ENCODE measurements at places on chromosomes 1 and 21. TPM values are rescaled to one million over a fixed set of nuclear protein-coding genes. Genes with fewer than 3 reads are reported as not detected.

Gene REN
- total RNA-seq, result not detected

Gene APCS
- total RNA-seq, result not detected

DNA sequence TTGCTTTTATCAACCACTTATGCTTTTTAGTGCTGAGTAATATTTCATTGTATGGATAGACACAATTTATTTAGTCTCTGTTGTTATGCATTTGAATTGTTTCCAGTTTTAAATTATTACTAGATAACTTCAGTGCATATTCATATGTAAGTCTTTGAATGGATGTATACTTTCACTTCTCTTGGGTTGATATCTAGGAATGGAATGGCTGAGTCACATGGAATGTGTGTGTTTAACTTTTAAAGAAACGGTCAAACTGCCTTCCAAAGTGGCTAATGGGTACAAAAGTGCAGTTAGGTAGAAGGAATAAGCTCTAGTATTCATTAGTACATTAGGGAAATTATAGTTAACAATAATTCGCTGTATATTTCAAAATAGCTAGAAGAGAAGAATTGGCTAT, 82.4 kb downstream of the NPHS2 start:
- H3K36me3 ChIP-seq, result no peaks in the 10 kb centered on the region
- H3K27me3 ChIP-seq, result no peaks in the 10 kb centered on the region
- no peaks in the 10 kb centered on the region for H3K4me1 ChIP-seq
- H3K4me3 ChIP-seq, result no peak overlapping the region
- H3K27ac ChIP-seq, result no peak overlapping the region

Gene MYOG
- not detected for total RNA-seq

GRCh38 chr21:34669149-34669879, 520 bp downstream of the CLIC6 start:
- no peaks in the 10 kb centered on the region for H3K36me3 ChIP-seq
- peak overlapping the region; percentile 19 for H3K4me3 ChIP-seq
- H3K4me1 ChIP-seq, result peaks cover 7% of the 10 kb centered on the region
- no peak for DNase-seq
- peaks cover 71% of the 10 kb centered on the region for H3K27me3 ChIP-seq

DNA sequence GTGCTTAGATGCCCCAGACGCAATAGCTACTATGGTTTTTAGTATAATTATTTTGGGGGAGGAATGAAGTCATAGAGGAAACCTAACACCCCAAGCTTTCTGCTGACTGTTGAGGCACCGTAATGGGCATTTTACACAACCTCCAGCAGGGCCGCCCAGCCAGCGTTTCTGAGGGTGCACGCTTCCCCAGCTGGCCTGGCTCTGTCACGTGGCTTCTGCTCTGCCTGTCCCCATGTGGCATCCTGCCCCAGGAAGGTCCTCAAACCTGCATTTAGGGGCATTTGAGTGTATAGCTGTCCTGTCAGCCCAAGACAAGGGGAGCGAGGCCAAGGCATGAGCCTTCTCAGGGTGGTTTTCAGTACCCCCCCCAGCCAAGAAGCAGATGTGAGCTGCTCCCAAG, 10.4 kb upstream of the NEK2 start:
- H3K27me3 ChIP-seq, result peaks cover 12% of the 10 kb centered on the region
- no peak overlapping the region for H3K4me3 ChIP-seq
- peaks cover 3% of the 10 kb centered on the region for H3K36me3 ChIP-seq
- H3K27ac ChIP-seq, result no peak overlapping the region

Gene IFFO2
- total RNA-seq, result 20.4 TPM

- H3K4me3 ChIP-seq, result no peak overlapping the region
- H3K27me3 ChIP-seq, result no peaks in the 10 kb centered on the region
- no peaks in the 10 kb centered on the region for H3K36me3 ChIP-seq
- no peak overlapping the region for H3K27ac ChIP-seq
Observed at GRCh38 chr1:191831572-191831971, 326.7 kb upstream of the RGS18 start.

DNA sequence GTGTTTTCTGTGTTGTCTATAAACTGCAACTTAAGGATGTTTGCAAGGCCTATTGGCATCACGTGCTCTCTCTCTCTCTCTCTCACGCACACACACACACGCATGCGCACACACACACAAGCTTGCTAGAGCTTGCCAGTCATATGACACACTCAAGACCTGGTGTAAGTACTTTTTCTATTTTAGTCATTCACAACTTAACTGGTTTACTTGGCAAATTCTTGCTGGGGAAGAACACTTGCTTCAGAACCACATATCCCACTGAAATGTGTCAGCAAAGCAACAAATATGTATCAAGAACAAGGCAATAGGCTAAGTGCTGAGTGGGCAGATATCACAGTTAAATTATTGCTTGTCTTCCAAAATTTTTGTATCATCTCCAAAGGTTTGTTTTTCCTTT, 107.8 kb downstream of the DISC1 start:
- H3K27me3 ChIP-seq, result no peaks in the 10 kb centered on the region
- no peak overlapping the region for H3K4me3 ChIP-seq
- H3K27ac ChIP-seq, result no peak overlapping the region
- DNase-seq, result no peak

Gene KIF17
- total RNA-seq, result not detected

- H3K27ac ChIP-seq, result no peak overlapping the region
- H3K27me3 ChIP-seq, result peaks cover 13% of the 10 kb centered on the region
- no peak overlapping the region for H3K4me3 ChIP-seq
- DNase-seq, result peak; percentile 57
Observed at GRCh38 chr1:44707959-44708831, 22.8 kb downstream of the RNU5D-1 start.
